ENCODE measurements at places on chromosomes 12 and 14.
A peak's percentile ranks its signal among the peaks of the same experiment; 100 is the strongest.

DNA sequence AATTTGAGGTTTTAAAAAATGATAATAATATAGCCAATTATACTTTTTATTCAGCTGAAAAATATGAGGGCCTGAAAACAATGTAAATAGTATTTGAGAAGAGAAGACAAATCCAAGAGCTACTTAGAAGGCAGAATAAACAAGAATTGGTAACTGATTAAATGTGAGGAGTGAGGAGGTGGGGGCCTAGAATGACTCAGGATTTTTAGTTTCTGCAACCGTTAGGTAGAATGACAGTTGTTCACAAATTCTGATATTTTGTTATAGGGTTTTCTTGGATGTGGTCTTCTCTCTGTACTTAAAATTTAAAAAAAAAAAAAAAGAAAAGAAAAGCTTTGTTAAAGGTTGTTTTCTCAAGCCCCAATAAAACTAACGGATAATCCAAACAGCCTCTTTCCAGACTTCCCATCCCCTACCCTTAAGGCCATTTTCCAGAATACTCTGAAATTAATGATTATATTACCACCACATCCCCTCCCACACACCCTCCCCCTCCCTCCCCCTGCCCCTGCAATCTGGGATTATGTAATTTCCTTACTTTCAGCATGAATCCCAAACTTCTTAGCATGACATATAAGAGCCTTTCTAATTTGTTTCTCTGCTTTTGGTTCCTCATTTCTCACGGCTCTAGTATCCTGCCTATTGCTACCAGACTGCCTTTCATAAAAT lies 50.4 kb downstream of the LRP6 start:
- no peak for DNase-seq

DNA sequence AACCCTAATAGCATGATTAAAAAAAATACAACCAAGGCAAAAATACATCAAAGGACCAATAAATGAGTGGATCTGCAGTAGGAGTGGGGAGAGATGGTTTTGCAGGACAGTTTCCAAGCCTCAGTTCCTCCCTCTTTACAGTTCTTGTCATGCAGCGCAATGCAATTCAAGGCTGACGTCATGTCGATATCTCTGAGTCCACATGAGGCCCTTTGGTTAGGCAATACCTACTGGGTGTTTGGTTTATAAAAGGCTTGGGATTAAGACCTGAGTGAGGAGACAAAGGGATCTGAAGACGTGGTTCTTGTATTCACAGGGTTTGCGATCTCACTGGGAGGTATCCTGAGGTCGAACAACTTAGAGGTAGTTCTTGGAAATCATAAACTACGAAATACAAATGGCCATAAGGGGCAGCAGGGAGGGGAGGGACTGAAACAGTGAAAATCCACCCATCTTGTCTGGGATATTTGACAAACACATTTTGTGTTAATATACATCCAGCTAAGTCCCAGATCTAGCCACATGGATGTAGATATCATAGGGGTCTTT lies 441.0 kb downstream of the FUT8 start:
- no peak for DNase-seq

GRCh38 chr12:16184681-16185080 lies 92.8 kb downstream of the SLC15A5 start:
- DNase-seq = no peak

DNA sequence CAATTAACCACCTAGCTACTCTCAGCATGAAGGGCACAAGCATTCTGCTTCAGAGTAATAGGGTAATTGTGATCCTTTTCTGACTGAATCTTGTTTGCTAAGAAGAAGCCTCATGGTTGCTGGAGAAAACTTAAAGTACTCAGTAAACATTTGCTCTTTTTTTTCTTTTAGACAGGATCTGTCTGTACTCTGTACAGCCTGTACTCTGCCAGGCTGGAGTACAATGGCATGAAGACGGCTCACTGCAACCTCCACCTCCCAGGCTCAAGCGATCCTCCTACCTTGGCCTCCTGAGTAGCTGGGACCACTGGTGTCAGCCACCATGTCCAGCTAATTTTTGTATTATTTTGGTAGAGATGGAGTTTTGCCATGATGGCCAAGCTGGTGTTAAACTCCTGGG lies 12.4 kb downstream of the PPP1R13B start:
- no peak for DNase-seq

DNA sequence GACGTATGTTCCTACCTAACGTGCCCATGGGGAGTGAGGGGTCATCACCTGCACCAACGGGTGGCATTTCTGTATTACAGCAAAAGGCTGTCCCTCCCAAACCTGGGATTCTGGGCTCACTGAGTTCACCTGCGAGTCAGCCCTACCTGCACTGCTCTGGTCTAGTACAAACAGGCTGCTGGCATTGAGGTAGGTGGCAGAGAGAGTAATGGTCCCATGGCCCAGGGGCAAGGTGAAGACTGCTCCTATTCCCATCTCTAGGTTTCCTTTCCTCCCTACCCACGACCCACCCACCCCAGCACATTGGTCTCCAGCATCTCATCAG lies 421 bp downstream of the SUOX start:
- no peak for DNase-seq

DNA sequence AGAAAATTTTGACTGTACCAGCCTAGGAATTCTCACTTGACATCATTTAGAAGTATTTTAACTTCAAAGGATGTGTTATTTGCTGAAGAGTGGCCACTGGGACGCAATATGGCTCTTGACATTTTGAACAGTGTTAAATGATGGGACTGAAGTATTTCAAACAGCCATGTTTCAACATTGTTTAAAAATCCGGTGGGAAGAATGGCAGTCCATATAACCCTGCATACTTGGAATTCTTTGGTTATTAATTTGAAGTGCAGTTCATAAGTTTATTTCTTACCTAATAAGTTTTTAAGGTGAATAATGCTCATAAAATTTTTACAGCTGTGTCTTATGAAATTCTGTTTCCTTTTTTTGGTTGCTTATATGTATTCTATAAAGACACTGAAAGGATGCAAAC lies 8.3 kb downstream of the TMTC2 start:
- DNase-seq = no peak

DNA sequence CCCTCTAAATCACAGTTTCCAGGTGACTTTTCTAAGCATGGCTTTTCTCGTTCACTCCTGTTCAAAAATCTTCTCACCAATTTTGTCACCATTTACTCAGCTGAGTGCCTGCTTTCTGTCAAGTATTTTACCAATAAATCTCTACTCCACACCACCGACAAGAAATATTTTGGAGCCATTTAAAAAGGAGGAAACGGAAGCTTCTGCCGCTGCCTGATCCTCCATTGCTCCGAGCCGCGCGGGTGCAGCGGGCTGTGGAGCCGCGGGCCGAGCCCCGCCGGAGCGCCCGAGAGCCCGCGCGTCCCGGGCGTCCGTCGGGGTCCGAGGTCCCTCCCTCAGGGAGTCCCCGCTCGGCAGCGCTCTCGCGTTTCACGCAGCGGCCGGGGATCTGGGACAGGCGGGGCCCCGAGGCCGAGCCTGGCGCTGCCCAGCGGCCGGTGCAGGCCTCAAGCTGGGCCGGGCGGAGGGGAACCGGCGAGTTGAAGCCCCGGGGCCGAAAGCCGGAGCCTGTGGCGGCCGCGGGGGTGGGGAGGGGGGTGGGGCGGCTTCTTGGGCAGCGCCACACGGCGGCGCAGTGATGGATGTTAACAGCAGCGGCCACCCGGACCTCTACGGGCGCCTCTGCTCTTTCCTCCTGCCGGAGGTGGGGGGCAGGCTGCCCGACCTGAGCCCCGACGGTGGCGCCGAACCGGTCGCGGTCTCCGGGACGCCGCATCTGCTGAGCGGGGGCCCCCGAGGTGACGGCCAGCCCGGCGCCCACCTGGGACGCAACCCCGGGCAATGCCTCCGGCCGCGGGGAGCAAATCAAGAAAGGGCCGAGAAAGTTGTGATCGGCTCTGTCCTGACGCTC lies 1.1 kb upstream of the HEBP1 start:
- peak; percentile 31 for DNase-seq

- DNase-seq = no peak
These were observed 120.5 kb downstream of the SLC25A47 start for GRCh38 chr14:100443603-100444002.

DNA sequence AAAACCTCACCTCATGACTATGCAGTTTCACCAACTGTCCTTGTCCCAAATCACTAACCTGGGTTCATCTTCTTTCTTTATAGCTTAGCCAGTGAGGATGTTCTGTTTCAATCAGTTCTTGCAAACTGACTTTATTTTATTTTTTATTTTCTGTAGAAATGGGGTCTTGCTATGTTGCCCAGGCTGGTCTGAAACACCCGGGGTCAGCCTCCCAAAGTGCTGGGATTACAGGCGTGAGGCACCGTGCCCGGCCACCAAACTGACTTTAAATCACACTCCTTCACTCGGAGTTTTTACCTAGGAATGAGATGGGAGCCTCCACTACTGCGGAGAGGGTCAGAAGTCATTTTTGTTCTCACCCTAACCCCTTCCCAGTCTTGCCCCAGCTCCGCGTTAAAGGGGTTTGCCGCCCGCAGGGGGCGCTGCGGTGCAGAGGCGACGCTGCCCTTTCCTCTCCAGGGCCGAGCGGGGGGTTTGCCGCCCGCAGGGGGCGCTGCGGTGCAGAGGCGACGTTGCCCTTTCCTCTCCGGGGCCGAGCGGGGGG lies 7.0 kb upstream of the B4GALNT3 start:
- DNase-seq = peak; percentile 84

DNA sequence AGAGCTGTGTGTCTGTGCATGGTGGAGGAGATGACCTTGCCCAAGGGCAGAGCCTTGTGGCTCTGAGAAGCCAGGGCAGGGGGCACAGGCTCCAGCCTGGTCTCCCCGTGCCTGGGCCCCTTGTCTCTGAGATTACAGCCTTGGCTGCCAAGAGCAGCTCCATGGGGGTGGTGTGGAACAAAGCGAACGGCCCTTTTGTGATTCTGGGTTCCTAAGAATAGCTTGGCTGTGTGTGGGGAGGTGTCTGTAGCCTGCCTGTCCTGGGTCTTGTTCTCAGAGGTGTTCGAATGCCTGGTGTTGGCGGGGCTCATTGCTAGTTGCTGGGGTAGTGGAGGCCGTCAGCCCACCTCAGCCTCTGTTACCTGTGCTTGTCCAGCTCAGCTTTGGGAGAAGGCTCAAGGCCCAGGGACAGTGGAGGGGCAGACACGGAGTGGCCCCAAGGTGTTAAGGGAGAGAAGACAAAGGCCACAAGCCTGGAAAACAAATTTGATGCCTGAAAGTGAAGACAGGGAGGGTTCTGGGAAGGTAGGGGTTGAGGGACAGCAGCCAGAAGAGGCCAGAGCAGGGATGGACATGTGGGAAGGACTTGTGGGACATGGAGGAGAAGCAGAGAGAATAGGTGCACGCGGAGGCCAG lies 7.4 kb upstream of the MYH7 start:
- no peak for DNase-seq

- no peak for DNase-seq
These were observed 77.0 kb downstream of the KITLG start for GRCh38 chr12:88503281-88503703.

DNA sequence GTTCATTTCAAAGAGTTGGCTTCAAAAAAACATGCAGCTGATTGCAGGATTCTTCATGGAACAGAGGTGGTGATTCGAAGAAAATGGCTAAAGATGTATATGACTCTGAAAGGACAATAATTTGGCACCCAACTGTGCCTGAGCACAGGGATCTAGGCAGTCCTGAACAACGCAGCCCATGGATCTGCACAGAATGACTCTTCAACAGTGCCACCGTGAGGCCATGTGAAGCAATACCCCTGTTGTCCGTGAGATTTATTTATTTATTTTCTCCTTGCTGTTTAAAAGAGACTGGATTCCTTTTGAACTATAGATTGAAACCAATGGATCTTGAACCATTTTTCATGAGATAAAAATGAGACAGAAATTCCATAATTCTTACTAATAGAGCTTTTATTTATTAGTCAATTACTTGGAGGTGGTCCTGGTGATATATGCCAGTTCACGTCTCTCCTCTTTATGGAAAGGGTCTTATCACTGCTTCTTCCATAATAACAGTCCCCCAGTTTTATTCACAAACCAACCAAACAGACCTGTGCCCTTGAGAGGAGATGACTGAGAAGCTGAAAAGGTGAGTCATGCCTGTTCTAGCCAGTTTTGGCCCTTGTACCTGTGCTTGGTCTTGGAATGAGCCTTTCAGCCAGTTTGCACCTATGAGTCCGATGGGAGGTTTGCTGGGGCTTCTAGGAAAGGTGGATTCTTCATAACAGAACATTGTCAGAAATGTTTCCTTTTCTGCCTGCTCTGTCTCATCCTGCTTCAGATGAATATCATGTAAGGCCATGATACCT lies 1598.3 kb downstream of the AACS start:
- DNase-seq = peak; percentile 10

GRCh38 chr12:14259481-14260010 lies 105.9 kb upstream of the ATF7IP start:
- no peak for DNase-seq

GRCh38 chr14:88164906-88165534 lies 158.0 kb downstream of the KCNK10 start:
- DNase-seq = no peak

GRCh38 chr12:6951551-6952120 lies 480 bp downstream of the PTPN6 start:
- DNase-seq = peak; percentile 44

GRCh38 chr12:117438809-117439208 lies 77.4 kb upstream of the NOS1 start:
- DNase-seq = no peak

GRCh38 chr14:41986083-41986645 lies 379.5 kb downstream of the LRFN5 start:
- no peak for DNase-seq

GRCh38 chr12:88549929-88550328 lies 30.3 kb downstream of the KITLG start:
- DNase-seq = no peak

- no peak for DNase-seq
These were observed 65.2 kb upstream of the AP4S1 start for GRCh38 chr14:30960216-30960615.

- no peak for DNase-seq
These were observed 1.2 kb downstream of the KIF26A start for GRCh38 chr14:104139460-104140212.

DNA sequence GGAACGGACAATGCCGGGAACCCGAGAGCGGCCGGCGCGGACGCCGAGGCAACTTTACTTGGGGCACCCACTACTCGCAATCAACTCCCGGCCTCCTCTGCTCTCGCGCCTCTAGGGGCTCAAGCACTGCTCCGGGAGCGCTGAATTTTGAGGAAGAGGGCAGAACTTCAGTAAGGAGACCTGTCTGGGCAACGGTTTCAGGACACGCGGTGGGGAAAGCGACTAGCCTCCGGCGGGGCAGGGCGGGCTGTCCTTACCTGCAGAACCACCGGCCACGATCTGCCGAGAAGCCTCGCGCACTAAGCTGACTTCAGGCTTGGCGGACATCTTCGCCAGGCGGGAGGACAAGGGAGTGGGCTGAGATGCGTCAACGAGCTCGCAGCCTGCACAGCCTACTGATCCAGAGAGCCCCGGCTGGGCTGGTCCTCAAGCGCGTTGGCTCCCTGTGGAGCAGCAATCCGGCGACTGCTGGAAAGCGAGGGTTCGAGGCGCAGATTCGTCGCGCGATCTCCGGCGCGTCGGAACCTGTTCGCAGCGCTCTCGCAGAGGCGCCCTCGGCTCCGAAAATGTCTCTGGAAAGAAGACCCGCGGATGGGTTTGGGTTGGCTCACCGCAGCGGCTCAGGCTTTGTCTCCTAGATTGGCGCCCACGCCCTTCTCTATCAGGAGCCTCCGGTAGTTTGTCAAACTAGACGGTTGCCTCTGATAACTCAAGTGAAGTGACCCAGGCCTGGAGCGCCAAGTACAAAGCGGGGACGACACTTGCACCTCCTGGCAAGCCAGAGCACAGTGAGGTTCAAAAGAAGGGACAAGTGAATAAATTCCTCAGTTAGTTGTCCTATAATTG lies at the start of gene SLC25A21:
TSS of gene SLC25A21 (minus strand) at position 583 of the 846 bp plus-strand sequence.
- DNase-seq = no peak
